ENCODE measurements at places on chromosomes 11 and 22. TPM values are rescaled to one million over a fixed set of nuclear protein-coding genes. Genes with fewer than 3 reads are reported as not detected.

The CATSPER1 gene
- 1.3 TPM for total RNA-seq

The A4GALT gene
- total RNA-seq = 23.4 TPM

The MISFA gene
- 2.1 TPM for total RNA-seq

The SLC16A8 gene
- total RNA-seq = not detected

The ENTHD1 gene
- not detected for total RNA-seq
